ENCODE measurements at places on chromosomes 12 and 14.

DNA sequence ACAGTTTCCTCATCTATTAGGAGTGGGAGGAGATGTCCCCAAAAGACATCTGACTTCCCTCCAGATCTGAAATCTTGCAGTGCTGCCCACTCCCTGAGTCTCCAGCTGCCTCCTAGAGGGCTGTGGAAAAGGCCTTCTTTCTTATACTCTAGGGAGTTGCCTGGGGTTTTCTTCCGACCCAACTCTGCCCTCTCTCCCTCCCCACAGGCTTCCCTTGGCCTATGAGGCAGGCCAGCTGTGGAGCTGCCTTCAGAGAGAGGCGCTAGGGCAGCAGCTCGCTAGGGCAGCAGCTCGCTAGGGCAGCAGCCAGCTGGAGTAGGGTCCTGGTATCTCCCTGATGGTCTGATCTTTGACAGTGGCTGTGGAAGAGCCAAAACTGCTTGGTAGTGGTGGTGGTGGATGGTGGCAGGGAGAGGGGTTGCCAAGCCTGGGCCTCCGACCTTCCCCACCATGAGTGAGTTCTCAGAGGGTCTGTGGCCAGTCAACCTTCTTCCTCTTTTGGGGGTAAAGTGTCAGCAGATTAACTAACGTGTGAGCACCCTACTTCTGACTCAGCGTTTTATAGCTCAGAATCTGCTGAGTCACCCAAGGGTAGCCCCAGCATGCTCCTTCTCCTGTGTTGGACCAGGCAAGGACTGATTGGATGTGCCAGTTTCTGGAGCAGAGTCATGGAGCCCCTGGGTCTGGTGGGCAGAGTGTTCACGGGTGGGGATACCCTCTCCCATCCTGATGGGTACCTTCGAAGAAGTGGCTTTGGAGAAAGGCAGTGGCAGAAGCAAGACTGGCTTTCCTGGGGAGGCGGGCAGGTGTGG, 2.3 kb downstream of the SLC48A1 start:
- DNase-seq: peak; percentile 48

GRCh38 chr12:56622535-56622934, 7.6 kb downstream of the BAZ2A start:
- no peak for DNase-seq

DNA sequence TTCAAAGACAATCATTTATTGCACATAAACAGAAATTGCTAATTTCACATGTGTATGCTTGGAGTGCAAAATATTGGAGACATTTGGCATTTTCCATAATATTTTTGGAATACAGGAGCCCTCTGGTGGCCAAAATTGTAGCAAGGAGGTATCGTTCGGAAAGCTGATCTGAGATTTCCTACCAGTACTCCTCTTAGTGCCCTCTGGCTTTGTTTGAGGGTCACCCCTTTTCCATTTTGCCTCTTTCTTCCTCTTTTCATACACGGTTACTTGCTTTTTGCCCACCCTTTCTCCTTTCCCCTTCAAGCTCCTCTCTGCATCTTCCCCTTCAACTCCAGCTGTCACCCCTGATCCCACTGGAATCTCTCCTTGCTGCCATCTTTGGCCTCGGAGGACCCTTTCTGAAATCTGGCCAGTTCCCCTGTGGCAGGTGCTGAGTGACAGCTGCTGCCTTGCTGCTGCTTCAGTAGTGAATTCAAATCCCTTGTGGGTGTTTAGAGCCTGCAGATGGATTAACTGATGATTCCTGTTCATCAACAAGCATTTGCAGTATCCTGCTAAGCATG, 164.6 kb upstream of the PARP11 start:
- peak; percentile 70 for DNase-seq

DNA sequence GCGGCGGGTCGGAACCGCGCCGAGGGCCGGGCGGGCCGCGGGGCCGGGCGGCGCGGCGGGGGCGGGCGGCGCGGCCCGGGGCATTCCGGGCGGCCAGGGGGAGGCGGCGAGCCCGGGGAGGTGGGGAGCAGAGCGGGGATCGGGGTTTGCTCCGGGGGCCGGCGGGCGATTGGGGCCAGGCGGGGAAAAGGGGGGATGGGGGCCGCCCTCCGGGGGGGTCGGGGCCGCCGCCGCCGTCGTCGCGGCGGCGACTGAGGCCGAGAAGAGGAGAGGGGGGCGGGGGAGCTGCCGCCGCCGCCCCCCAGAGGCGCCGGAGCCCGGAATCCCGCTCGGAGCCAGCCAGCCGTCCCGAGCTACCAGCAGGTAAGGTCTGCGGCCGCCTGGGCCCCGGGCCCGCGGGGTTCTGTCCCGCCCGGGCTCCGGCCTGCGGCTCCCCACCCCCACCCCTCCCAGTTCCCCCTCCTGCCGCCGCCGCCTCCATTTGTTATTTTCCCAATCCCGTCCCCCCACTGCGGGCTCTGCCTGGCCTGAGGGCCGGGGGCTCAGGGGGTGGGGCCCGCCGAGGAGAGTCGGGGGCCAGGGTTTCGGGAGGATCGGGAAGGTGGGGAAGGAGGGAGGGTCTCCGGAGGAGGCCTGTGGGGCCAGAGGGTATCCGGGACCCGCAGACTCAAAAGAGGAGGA, 403 bp downstream of the ATN1 start:
- DNase-seq: no peak

- DNase-seq: no peak
Measured at GRCh38 chr14:26791117-26791806, 193.4 kb upstream of the NOVA1 start.

GRCh38 chr14:33386781-33387180, 448.1 kb downstream of the NPAS3 start:
- DNase-seq: no peak

- no peak for DNase-seq
Measured at GRCh38 chr12:42103155-42103554, 41.5 kb downstream of the GXYLT1 start.

DNA sequence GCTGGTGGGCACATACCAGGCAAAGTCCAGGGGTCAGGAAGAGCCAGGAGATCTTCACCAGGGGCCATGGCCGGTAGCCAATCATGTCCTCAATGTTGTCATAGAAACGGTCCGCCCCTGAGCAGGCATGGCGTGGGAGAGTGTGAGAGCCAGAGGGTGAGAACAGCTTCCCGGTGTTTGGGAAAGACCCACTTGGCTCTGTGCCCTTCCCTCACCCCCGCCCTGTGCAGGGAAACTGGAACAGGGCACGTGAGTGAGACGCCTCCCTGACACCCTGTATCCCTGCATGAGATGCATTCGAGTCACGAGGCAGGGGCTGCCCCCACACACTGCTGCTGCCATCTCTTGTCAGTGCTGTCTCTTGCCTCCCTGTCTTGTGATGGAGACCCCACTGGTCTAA, 20.7 kb downstream of the SLC6A12 start:
- DNase-seq: no peak

- DNase-seq: no peak
Measured at GRCh38 chr14:84496677-84497076, 1033.3 kb upstream of the FLRT2 start.

- DNase-seq: no peak
Measured at GRCh38 chr14:49966971-49967630, 74.2 kb downstream of the ARF6 start.

DNA sequence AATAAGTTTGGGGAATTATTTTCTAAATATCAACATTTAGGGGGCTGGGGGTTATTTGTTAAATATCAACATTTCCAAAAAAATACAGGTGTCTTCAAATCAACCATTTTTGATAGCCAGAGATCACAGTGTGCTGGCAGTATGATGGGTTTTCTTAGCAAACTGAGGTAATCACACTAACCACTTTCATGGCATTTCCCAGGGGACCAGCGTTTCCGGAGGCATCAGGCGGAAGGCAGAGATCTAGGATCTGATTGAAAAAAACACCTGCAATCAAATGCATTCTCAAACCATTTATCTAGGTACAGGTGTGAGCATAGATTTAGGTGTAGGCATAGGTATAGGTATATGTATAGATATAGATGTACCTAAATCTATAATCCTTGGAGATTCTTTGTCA, 34.6 kb downstream of the GLRX5 start:
- DNase-seq: no peak

GRCh38 chr12:82651489-82651888, 35.2 kb upstream of the TMTC2 start:
- no peak for DNase-seq

DNA sequence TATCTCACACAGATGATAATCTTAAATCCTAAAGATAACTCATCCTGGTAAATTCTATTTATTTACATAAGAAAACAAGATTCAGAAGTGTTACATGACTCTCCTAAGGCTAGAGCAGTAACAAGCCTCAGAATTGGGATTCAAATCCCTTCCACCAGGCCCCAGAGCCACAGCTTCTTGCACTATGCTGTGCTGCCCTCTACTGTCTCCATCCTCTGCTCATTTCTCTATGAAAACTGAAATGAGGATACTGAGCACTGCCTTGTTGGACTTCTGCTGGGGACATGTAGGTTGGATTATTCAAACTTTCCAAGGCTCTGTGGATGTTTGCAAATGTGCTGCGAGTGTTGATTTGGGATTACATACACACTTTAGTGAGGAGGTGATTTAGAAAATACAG, 23.5 kb upstream of the C12orf50 start:
- DNase-seq: peak; percentile 48

- DNase-seq: peak; percentile 92
Measured at GRCh38 chr14:74846168-74846567, 29.8 kb downstream of the PROX2 start.

GRCh38 chr12:85085066-85085465, 48.9 kb downstream of the LRRIQ1 start:
- no peak for DNase-seq

DNA sequence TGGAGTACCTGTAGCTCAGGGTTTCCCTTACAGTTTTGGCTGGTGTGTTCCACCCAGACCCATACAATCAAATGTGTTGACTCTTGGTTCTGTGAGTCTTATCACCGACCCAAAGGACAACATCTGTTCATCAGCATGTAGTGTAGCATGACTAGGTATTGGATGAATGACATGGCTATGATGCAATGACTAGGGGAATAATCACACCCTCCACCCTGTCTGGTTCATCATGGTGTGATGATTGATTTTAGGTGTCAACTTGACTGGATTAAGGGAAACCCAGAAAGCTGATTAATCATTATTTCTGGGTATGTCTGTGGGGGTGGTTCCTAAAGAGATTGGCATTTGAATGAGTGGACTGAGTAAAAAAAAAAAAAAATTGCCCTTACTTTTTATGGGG, 311.3 kb downstream of the DPF3 start:
- no peak for DNase-seq

DNA sequence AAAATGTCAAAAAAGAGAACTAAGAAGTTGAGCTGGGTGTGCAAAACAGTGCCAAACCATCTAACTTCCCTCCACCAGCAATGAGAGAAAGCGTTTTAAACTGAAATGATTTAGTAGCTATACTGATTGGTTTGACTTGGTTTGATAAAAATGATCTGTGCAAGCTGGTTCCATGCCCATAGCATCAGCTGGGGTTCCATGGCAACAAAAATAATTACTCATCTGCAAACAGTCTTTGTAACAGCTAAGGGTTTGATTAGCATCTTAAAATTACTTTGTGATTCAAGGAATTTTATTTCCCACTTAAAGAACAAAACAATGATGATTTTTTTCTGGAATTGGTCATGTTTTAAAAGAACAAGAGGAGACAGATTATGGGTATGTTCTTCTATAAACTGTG, 15.0 kb upstream of the BICD1 start:
- DNase-seq: no peak

- no peak for DNase-seq
Measured at GRCh38 chr14:23023022-23023794, 11.5 kb downstream of the PSMB5 start.

DNA sequence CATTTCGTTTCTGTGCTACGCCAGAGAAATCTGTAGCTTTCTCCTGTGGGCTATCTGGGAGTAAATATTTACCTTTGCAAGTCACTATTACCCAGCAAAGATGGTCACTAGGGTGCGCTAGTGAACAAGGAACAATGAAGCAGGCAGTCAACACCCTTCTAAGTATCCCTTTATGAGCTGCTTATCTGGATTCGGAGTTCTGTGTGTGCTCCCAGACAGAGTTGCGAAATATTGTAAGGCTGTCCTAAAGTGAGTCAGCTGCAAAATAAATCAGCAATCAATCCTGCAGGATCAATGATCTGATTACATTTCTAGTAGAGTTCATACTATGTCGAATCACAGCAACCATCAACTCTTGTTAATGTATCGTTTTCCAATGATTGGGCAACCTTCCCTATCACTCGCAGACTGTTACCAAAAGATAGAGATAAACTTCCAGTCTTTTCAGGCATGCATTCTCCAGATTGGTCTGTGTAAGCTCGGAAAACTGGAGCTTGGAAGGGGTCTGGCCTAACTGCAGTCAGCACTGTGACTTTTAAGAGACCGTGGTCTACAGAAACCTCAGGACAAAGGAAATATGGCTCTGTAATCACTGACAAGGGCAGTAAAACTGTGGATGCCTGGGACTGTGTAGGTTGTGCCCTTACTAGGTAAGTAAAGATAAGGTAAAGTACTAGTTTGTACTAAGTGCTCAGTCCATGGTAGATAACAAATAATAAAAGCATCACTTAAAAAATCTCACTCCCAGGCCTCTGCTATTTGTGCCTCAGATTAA, 133.5 kb downstream of the KCNK10 start:
- DNase-seq: peak; percentile 94

GRCh38 chr14:35565871-35566464, 32.0 kb downstream of the INSM2 start:
- no peak for DNase-seq

All from fibroblast of the aortic adventitia (primary cell).